ENCODE measurements at places on chromosomes 2 and 18. TPM values are rescaled to one million over a fixed set of nuclear protein-coding genes. Genes with fewer than 3 reads are reported as not detected.

GRCh38 chr18:36786686-36787085, 42.1 kb downstream of the TPGS2 start:
- DNase-seq: no peak

DNA sequence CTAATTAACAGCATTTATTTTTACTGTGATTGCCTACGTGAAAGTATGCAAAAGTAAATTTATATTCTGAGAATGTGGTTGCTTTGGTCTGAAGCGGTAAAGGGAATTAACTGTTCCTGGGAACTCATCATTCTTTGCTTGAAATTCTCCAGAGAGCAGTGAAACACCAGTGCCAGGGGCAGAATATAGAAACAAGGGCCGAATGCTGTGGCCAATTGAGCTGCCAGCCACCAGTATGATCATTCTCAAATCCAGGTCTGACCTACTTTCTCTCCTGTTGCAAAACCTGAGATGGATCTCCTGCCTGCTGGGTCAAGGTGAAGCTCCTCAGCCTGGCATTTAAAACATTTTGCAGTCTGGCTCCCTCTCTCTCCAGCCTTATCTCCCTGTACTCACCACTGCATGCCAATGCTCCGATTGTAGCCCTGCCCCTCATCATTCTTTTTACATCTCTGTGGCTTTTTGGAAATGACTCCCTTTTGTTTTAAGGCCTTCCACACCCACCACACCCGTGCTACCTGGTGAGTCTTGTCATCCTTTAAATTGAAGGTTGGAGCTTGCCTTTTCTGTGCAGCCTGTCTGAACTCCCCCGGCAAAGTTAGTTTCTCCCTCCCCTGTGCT, 94.5 kb upstream of the TMEM178A start:
- no peak for DNase-seq

GRCh38 chr2:66408905-66409304, 26.0 kb upstream of the MEIS1 start:
- no peak for DNase-seq

GRCh38 chr18:78352910-78353309, 626.7 kb upstream of the SALL3 start:
- no peak for DNase-seq

GRCh38 chr2:238382381-238382781, 44.3 kb upstream of the ASB1 start:
- DNase-seq: peak; percentile 47

TTR gene
- 0.15 TPM for polyA plus RNA-seq

- DNase-seq: peak; percentile 54
Observed at GRCh38 chr2:109270505-109271312, 141.7 kb downstream of the SH3RF3 start.

GRCh38 chr2:23123686-23124085, 261.3 kb upstream of the KLHL29 start:
- no peak for DNase-seq

RAPH1 gene
- 2.6 TPM for polyA plus RNA-seq

DNA sequence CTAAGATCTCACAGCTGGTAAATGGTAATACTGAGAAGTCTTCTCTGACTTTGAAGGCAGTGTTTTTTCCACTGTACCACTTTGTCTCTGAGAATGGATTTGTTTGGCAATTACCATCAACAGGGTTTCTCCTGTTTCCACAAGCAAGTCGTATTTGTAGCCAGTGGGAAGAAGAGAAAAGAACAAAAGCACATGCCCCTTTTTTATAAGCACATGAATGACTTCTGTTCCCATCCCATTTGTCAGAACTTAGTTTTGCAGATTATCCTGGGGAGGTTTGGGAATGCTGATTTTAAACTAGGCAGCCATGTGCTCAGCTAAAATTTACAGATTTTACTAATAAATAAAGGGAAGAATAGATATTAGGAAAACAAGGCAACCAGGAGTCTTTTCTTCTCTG, 92.9 kb upstream of the ZSWIM2 start:
- DNase-seq: no peak

GNAL gene
- 0.74 TPM for polyA plus RNA-seq

- DNase-seq: no peak
Observed at GRCh38 chr2:129895061-129895460, 84.4 kb upstream of the RAB6C start.

- DNase-seq: no peak
Observed at GRCh38 chr2:215429424-215429823, 6.4 kb downstream of the FN1 start.

DNA sequence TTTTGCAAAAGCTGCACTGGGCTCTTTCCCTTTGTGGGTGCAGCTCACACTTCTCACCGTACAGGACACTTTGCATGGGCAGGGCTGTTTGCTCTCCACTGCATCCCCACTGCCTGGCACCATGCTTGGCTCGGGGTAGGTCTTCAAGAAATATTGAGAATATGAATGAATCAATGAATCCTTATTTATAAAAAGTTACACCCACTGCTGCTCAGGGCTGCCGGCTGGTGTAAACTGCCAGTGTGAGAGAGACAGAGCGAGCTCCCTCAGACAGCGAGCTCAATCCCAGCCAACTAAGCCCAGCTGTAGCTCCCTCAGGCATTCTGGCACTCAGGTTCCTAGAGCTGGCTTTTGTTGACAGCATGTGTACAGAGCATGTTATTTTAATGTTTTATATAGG, 3.4 kb downstream of the TMEM185B start:
- DNase-seq: peak; percentile 46

DNA sequence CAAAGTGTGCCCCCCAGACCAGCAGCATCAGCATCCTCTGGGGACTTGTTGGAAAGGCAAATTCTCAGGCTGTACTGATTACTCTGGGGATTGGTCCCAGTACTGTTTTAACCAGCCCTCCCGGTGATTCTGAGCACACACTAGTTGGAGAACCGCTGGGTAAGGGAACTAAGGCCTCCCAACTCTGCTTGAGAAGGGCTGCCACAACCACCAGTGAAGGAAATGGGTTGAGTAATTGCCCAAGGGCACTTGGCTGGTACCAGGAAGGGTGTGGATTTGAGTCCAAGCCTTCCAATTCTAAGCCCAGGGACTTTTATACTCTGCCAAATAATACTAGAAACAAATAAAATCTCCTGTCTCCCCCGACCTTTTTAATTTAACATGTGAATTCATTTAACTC, 219.9 kb downstream of the SETBP1 start:
- no peak for DNase-seq

- DNase-seq: no peak
Observed at GRCh38 chr2:46876741-46877384, 38.7 kb downstream of the MCFD2 start.

CHRND gene
- not detected for polyA plus RNA-seq

ST8SIA3 gene
- not detected for polyA plus RNA-seq

GKN2 gene
- polyA plus RNA-seq: not detected

- peak; percentile 61 for DNase-seq
Observed at GRCh38 chr2:239024226-239024625, 176.3 kb downstream of the TWIST2 start.

DNA sequence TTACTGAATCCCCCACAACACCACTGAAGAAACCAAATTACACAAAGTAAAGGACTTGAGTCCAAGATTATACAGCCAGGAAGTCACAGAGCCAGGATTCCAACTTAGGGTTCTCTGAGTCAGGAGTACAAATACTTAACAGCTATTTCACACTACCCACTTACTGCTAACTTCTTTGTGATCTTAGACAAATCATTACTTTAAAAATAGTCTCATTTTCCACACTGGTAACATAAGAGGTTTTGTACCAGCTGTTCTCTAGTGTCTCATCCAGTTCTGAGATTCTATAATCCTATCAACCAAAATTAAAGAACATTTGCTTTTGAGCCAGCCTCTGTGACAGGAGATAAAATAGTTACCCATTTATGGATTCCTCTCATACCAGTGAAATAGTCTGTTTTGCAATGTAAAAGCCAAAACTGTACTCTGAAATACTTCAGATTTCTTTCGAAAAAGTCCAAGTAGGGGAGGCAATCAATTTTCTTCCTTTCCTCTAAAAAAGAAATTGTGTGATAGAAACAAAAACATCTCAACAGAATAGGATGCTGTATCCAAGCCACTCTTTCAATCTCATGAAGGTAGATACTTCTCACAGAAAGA, 157.6 kb downstream of the LRATD1 start:
- DNase-seq: no peak

DNA sequence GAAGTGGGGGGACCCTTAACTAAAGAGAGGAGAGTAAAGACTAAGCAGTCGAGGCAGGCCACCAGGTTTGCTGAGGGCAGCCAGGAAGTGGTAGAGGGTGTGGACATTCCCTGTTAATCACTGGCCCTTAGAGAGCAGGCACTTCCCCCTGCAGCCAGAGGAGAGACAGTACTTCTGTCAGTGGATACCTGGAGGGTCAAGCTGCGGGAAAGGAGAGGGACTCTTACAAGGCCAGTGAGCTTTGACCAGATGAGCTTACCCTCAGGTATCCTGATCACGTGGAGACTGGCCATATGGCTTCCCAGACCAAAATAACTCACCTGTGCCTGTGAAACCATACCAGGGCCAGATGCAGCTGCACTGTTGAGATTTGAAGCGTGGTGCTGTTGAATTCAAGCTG, 28.6 kb downstream of the ITGA6 start:
- no peak for DNase-seq

DRC1 gene
- not detected for polyA plus RNA-seq

DNA sequence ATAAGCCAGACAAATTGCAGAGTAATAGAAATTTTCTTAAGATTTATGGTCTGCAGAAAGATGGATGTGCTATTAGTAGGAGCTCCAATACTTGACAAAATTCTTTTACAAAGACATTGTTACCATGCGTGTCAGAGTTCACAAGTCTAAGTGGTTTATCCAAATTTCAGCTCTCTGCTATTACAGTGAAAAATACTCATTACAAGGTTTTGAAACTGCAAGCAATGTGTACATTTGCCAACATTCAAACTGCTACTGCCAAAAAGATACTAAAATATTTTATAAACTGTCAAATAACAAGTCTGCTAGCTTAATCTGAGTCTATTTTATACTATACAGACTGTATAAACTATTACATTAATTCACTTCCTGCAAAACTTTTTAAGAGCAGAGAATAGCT, 1341.5 kb upstream of the ACVR2A start:
- no peak for DNase-seq

KYNU gene
- 11.2 TPM for polyA plus RNA-seq

PJVK gene
- 4.1 TPM for polyA plus RNA-seq

- peak; percentile 88 for DNase-seq
Observed at GRCh38 chr2:30336978-30337841, 105.9 kb downstream of the LBH start.

UGT1A5 gene
- polyA plus RNA-seq: not detected

CABLES1 gene
- polyA plus RNA-seq: 1.7 TPM

DNA sequence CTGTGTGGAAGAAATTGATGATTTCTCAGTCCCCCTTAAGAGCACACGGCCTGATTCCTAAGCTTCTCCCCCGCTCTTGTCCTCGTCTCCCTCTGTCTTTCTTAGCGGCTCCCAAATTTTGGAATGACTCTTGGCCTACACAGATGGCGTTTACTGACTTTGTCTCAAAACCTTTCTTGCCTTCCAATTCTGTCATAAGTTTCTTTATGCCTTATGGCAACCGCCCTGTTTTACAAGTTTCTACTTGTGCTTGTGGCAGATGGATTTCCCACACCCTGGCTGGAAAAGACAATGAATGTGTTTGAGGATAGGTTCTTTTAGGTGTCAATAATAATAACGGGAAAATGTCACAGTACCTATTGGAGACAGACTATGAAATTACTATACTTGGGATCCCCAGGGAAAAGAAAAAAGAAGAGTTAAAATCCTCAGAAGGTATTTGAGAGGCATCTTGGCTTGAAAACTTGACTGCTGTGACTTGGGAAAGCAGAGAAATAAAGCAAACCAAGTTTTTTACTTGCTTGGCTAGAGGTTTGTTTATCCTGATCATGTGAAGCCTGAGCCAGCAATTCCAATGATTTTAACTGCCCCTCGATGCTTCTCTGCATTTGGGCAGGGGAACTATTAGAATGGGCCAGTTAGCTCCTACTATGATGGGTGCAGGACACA, 276.4 kb downstream of the HRH4 start:
- no peak for DNase-seq

- DNase-seq: no peak
Observed at GRCh38 chr2:97673915-97674283, 4.4 kb downstream of the C2orf92 start.

DNA sequence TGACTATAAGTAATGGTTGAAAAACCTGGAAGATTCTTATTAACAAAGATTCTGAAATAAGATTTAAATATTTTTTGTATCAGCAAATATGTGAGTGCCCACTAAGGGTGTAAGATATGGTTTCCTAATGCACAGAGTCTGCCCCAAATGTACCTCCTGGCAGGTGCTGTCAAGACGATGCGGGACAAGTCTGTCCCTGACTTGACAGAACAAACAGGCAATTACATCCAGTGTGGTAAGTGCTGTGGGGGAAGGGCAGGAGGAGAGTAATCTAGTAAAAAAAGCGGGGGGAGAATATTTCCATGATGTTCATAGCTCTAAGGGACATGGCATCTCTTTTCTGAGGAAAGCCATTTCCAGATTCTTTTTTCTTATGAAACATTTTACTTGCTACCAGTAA, 127.5 kb downstream of the COL4A4 start:
- DNase-seq: no peak

DNA sequence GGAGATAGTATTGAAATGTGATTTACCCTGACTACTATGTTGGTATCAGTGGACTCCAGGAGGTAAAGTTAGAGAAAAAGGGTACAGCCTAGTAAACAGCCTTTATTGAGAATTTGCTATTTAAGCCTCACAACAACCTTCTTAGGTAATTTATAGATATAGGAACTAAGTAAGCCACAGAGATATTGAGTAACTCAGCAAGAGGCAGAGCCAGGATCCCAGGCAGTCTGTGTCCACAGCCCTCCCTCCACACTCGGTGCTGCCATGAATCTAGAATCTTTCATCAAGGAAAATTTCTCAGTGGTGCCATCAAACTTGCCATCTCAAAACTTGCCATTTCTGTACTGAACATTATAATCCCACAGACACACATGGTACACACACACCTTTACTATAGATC, 170.9 kb downstream of the CAPN13 start:
- no peak for DNase-seq

GRCh38 chr2:98012561-98012991, 16.8 kb upstream of the TMEM131 start:
- DNase-seq: peak; percentile 78

DNA sequence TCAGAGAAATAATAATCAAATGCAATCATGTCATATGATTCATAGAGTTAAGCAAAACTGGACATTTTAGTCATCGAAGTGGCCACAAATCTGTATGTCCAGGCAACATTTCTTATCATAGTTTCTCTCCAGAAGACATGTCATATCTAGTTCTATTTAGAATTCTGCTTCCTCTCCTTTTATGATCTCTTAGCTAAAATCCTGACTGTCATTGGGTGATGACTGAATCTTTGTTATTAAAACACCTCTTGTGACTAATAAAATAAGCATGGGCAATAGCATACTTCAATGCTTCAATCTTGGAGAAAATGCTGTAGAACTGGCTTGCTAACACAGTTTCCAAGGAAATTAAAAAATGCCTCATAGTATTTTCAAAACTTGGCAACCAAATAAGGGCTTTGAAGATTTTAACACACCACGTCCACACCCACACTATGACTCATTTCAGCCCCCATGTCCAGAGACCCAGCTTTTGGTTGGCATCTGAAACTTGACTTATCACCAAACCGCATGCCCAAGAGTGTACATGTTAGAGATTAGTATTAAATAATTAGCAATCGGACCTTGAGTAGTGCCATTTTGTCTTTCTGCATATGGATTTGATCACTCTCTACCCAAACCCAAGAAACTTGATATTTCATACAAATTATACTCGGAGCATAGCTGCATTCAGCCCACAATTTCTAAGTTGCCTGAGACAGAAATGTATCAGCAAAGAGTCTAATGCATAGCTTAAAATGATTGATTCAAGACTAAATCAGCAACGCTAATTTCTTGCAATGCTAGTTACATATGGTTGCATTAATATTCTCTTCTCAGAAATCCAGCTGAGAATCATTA, 106.5 kb upstream of the ETAA1 start:
- DNase-seq: no peak
